Stimulated activated CD4-positive, alpha-beta T cell treated with anti-CD3 and anti-CD28 coated beads, Interleukin-2, amount 100 ng/mL, for 4 hours (primary cell): ENCODE measurements at places on chromosomes 13 and 19.

GRCh38 chr13:46178143-46178542 lies 3.8 kb downstream of the LCP1 start:
- DNase-seq: no peak

DNA sequence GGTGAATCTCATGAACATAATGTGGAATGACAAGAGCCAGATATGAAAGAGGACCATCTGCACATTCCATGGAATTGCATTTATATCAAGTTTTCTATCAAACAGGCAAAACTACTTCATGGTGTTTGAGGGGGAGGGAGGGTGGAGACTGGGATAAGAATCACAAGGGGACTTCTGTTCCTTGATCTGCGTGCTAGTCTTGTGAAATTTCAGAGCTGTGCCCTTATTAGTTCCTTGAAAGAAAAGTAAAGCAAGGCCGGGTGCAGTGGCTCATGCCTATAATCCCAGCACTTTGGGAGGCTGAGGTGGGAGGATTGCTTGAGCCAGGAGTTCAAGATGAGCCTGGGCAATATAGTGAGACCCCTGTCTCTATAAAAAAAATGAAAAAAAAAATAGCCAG lies 30.2 kb upstream of the CEBPG start:
- no peak for DNase-seq

GRCh38 chr19:1863638-1864479 lies 480 bp upstream of the KLF16 start:
- peak; percentile 94 for DNase-seq

GRCh38 chr19:33064792-33065550 lies at the start of gene RHPN2:
TSS of gene RHPN2 (minus strand) at chr19:33064888. CDS start at chr19:33064852, 36 bp downstream.
- DNase-seq: peak; percentile 36

GRCh38 chr19:15101479-15102082 lies 5.6 kb upstream of the SYDE1 start:
- DNase-seq: peak; percentile 28
